ENCODE measurements at places on chromosomes 11 and 22.
A peak's percentile ranks its signal among the peaks of the same experiment; 100 is the strongest.

DNA sequence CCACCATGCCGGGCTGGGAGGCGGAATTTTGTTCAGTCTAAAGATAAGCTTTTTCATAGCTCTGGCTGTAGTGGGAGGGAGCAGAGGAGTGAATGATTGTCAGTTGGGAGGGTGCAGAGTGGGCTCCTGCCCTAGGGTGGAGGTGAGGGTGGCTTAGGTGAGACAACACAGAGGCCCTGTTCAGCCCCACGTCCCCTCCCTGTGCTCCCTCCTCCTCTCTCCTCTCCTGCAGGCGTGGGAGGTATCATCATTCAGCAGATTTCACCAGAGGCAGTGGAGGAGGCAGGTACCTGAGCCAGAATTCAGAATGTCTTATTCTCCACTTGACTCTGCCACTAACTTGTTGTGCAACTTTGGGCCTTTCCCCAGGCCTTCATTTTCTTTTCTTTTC, 1.7 kb upstream of the THRSP start:
- DNase-seq = no peak

GRCh38 chr11:91790346-91791170, 434.1 kb upstream of the FAT3 start:
- no peak for DNase-seq

DNA sequence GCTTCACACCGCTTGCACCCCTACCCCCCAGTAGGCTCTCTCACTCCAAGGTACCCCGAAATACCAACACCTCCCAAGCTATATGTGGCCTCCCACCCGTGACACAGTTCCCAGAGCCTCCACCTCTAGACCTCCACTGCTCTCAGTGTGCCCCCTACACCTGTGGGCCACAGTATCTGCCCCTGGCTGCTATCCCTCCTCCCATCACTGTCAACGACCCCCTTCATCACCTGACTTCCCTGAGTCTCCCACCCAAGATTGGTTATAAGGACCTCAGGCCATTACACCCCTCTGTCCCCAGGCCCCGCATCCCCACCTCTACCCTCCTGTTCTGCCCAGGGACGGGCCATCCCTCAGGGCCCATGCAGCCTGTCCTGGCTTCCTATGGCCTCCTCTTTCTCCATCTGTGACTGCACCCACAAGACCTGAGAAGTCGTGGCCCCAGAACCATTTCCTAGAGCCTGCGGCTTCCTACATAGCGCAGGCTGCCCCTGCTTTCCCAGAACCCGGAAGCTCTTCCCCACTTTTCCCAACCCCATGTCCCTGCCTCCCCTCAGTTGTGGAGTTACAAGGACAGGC, 734 bp downstream of the ACR start:
- no peak for DNase-seq

DNA sequence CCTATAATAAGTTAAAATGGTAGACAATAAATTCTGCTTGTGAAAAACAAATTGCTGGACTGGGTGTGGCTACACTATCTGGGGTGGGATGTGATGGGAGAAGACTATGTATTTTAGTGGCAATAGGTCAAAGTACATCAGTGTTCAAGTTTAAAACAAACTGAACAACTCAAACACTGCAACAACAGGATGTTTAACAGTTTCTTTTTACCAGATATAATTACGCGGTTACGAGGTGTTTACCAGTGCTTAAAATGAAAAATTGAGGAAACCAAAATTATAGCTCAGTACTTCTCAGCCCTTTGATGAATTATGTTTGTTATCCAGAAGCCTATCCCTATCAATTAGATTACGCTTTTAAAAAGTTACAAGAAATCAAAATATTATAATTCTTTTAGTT, 3.2 kb downstream of the PRDM10 start:
- DNase-seq = no peak

DNA sequence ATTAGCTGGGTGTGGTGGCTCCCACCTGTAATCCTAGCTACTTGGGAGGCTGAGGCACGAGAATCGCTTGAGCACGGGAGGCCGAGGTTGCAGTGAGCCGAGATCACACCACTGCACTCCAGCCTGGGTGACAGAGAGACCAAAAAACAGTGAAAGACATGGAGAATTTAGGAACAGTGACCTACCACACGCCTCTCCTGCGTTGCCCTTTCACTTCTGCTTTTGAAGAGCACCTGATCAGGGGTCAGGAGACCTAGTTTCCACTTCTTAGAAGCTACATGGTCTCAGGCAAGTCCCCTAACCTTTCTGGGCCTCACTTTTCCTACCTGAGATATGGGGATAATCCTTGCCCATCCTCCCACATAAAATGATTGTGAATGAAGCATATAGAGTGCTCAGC, 12.2 kb downstream of the SLC35C1 start:
- no peak for DNase-seq

DNA sequence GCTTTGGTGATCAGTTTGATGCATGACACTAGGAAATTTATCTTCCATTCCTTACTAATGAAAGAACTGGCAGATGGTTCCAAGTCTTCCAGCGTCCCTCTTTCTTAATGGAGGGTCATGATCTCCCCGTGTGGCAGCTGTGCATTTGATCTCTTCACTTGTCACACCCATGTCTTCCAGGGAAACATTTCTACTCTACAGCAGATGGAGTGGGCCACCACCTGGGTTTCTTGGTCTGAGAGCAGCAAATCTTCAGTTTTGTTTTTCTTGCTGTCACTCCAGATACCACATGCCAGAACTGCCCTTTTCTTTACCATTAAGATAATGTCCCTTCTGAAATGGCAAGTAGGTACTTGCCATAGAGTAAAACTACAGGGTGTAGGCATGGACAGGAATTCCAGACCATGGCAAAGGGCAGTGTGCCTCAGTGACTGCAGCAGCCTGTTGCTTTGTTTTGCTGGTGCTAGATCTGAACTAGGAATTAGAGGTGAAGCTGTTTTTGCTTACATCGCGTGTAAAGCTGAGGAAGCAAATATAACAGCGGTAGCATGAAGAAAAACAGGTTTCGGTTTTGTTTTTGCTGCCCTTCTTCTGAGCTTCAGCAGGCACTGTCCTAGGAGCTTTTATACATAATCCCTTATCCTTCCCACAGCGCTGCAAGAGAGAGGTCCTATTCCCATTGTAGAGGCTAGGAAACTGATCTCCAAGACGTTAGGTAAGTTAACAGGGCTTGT, 20.7 kb upstream of the C11orf96 start:
- no peak for DNase-seq

DNA sequence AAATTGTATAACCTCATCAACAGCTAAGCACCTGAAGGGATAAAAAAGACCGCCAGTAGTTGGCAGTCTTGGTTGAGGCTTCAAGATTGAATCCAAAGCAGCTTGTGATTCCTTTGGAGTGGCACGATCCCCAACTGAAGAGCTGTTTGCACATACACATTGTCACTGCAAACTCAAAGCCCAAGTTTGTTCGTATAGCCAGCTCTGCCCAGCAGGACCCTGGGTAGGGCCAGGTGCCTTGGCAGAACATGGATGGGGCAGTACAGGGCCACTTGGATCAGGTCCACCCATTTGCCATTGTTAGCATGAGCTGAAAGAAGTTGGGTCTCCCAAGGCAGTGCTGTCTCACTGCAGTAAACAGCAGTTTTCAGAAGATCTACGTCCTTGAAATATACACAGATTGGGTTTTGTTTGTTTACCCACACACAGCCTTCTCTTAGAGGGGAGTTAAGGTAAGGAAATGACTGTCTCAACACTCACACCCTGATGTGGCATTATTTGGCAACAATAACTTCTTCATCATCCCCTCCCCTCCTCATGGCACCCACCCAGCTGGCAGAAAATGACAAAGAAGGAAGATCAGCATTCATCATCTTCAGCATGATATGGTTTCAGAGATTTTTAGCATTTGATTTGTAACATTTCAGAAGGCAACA, 132.9 kb downstream of the COMMD9 start:
- DNase-seq = no peak

DNA sequence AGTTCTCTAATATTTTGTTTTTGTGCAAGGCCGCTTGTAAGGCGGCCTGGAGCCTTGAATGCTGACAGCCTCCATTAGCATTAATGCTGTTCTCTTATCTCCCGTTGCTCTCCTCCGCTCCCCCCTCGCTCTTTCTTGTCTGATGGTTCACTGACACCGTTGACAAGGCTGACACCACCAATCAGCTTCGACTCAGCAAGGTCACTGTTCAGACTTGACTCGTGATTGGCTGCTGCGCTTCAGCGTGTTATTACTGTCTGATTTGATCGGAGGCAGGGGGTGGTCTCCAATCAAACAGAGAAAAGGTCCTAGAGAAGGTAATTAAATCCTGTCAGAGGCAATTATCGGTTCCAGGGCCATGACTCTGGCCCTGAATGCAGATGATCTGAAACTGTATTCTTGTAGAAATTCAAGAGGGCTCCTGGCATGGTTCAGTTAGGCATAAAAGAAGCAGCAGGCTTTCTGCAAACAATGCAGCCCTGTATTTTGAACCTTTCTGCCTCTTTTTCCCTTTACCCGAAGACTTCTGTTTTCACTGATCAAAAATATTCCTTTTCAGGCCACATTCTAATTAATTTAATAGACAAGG, 49.3 kb upstream of the MPPED2 start:
- no peak for DNase-seq

- DNase-seq = peak; percentile 4
These were observed 33.4 kb downstream of the FDX1 start for GRCh38 chr11:110463153-110463552.

- no peak for DNase-seq
These were observed 3.8 kb upstream of the MMP27 start for GRCh38 chr11:102709201-102709945.

DNA sequence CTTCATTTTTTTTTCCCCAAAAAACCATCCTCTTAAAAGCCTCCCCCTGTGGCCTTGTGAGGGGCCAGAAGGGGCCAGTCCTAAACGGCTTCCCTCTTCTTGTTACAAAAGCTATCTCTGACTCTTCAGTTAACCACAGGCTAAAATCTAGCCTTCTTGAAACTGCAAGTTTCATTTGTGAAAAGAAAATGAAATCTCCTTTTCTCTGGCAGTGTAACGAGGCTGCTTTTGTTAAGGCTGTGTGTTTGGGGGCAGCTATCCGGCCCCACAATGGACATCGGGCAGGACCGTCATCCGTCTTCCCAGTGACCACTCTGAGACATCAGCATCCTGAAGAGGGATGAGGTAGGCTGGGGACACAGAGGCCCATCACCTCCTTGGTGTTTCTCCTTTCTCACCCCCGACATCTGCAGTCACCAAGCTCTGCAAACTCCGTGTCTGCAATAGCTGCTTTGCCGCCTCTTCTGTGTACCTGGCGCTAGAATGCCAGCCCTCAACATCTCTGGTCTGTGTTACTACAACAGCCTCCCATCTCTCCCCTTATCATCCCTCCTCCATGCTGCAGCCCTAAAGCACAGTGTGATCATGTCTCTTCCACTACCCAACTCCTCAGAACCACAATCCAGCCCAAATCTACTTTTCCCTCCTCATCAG, 94.0 kb downstream of the RCN1 start:
- no peak for DNase-seq

DNA sequence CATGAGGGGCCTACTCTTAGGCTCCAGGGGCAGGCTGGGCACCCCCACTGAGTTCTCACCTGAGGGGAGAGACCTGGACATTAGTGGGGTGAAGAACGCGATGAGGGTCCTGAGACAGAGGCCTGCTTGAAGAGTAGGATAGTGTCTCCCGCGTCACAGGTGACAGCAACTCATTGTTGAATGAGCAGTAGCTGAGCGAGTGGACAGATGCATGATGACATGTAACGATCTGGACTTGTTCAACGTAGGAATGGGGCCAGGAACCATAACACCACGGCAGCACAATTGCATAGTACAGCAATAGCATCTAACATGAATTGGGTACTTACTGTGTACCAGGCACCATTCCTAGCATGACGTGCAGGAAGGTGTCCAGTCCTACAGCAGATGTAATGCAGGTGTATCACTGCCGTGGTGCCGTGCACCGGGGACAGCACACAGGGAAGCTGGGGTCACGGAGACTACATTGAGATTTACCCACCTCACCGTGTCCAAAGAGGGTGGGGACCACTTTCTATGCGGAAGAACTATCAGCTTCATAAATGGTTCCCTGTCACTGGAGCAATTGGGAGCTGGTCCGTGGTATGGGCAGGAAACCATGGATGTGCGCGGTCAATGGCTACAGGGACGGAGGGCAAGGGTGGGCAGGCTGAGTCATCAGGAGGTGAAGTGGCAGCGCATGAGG, 1019.1 kb downstream of the TBC1D22A start:
- DNase-seq = no peak

GRCh38 chr11:97890466-97890865, 1130.3 kb upstream of the CNTN5 start:
- DNase-seq = no peak

DNA sequence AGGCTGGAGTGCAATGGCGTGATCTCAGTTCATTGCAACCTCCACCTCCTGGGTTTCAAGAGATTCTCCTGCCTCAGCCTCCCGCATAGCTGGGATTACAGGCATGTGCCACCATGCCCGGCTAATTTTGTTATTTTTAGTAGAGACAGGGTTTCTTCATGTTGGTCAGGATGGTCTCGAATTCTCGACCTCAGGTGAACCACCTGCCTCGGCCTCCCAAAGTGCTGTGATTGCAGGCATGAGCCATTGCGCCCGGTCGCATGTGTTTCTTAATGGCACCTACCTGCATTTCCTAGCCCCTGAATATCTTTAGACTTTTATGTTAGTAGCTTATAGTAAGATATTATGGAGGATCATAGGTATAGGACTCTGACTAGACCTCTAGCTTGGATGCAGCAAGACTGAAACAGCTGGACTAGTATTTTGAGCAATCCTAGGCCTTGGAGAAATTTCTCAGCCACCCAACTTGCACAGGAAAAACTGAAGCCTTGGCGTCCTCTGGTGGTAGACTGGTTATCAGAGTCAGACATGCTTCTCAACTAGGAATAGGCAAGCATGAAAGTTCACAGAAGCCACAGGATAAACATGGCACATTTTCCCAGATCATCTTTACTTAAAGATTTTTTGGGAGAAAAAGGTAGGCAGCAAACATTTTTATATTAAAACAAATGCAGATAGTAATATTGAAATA, 22.7 kb upstream of the C1QTNF4 start:
- no peak for DNase-seq

- no peak for DNase-seq
These were observed 199.5 kb downstream of the TTC28 start for GRCh38 chr22:28480000-28480715.

DNA sequence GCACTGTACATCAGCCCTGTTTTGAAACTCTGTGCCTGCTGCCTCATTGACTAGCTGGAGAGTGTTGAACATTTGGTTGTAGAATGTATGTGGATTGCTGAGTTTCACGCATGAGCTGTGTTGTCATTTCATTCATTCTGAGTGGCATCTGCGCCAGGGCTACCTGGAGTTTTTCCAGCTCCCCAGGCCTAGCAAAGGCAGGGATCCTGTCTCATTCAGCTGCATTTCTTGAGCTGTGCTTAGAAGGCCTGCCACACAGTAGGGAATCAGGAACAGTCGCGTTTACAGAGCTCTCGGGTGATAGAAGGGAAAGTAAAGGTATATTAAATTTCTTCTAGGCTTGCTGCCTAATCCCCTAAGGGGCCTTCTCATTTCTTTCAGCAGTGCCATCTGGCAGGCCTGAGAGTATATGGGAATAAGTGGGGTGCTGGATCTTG, 44.3 kb downstream of the PTPRJ start:
- DNase-seq = no peak

GRCh38 chr11:119936426-119936825, 201.5 kb downstream of the TRIM29 start:
- no peak for DNase-seq

- no peak for DNase-seq
These were observed 3.3 kb downstream of the VSIG2 start for GRCh38 chr11:124748481-124749343.

Data from stimulated activated CD4-positive, alpha-beta T cell treated with anti-CD3 and anti-CD28 coated beads, Interleukin-4, amount 100 ng/mL, for 48 hours (primary cell).